ENCODE measurements at places on chromosomes 4 and X.
A peak's percentile ranks its signal among the peaks of the same experiment; 100 is the strongest.

DNA sequence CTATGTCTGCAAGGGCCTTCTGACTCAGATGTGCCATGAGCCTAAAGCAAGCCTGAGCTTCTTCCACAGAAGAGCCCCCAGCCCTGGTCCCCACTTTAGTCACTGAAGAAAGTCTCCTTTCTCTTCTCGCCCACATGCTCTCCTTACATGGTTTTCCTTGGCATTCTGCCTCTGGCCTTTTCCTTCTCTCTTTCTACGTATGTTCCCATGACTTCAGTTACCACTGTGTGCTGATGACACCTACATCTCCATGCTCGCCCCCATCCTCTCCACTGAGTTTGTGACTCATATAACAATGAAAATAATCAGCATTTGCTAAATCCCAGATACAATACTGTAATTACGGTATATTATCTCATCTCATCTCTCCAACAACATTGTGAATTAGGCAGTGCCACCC, 149.3 kb downstream of the AMMECR1 start:
- DNase-seq = no peak

DNA sequence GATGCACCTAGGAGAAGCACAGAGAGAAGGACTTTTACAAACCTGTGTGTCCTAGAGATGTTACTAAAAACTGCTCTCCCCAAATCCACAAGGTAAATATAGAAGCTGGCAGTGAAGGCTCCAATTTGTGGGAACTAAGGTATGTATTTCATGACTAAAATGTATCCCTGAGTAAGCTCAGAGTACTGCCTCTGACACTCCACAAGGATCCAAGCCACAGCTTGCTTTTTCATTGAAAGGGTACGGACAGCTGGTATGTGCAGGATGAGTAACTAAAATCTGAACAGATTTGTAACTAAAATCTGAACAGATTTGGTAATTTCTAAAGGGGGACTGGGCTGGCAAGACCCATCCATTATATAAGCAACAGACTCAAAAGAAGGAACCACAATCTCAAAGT, 187.6 kb downstream of the DCLK2 start:
- no peak for DNase-seq

GRCh38 chr4:499567-499966, 557 bp downstream of the PIGG start:
- no peak for DNase-seq

DNA sequence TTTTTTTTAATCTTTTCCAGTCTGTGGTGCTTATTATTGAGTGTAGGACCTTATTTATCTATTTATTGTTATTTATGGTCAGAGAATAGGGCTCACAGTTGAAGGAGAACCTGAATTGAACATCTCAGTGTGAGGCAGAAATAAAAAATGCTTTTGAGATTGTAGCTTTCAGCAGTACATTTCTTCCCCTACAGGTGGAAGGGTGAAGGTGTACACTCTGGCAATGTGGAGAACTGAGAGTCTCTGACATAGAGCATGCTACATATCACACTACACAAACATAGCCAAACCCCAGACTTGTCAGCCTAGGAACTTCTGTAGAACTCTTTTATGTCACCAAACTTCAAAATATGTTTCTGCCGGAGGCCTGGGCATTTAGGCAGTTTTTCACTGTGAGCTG, 140.2 kb downstream of the STIM2 start:
- no peak for DNase-seq

DNA sequence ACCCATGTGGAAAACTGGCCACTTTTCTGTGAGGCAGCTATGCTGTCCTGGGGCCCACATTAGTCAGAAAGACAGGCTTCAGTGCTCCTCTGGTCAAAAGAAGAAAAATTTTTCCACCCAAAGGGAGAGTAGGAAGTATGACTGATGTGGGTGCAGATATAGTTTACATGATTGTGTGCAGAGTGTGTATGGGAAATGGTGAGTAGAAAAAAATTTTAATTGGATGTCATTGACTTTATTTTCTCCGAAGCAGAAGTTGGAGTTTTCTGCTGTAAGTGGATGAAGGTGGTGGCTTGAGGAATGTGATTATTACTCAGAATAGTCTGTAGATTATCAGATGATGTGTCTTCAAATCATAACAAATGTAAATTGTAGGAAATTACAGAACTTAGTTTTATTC, 241.5 kb upstream of the IGFBP7 start:
- no peak for DNase-seq

- DNase-seq = no peak
Measured at GRCh38 chr4:169952236-169953002, 73.8 kb downstream of the MFAP3L start.

GRCh38 chrX:9271789-9272525, 192.9 kb upstream of the TBL1X start:
- DNase-seq = no peak

GRCh38 chr4:150577796-150578195, 4.2 kb upstream of the MAB21L2 start:
- DNase-seq = no peak

DNA sequence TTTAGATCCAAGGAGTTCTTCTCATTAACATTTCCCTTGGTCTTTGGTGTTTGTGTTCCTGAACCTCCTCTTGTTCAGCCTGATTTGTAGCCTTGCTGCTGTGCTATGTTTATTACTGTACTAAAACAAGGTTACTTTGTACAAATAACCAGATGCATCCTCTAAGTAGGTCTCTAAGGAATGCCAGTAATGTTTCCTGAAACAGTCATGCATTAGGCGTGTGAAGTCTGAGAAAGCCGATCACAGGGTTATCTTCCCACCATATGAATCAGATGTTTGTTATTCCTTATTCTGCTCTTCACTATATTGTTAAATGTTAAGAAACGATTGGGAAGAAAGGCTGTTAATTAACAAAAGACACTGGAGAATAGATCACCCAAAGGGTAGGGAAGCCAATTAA, 66.9 kb downstream of the GALNTL6 start:
- DNase-seq = peak; percentile 1

GRCh38 chrX:97529536-97530200, 646.0 kb downstream of the RPA4 start:
- DNase-seq = no peak

GRCh38 chr4:77121736-77122240, 35.2 kb upstream of the CCNG2 start:
- no peak for DNase-seq

- DNase-seq = no peak
Measured at GRCh38 chrX:151753313-151754046, 18.9 kb downstream of the CNGA2 start.

GRCh38 chr4:112060212-112060611, 85.0 kb upstream of the FAM241A start:
- DNase-seq = no peak

GRCh38 chr4:87622303-87622702, 14.0 kb downstream of the DSPP start:
- DNase-seq = no peak

DNA sequence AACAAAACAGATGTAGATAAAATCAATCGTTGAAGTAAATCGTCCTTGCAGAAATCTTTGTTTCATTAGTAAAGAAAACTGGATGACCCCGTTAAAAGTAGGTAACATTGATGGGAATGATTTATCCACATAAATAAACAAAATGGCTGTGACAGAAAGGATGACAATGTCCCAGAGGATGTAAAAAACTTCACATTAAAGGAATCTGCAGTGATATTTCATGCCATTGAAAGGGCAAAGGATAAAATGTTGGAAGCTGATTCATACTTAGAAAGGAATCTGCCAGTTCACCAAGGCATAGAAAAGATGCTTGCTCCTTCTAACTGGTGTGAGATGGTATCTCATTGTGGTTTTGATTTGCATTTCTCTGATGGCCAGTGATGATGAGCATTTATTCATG, 24.2 kb upstream of the EPGN start:
- DNase-seq = no peak

- no peak for DNase-seq
Measured at GRCh38 chr4:184795214-184795844, 30.4 kb downstream of the ACSL1 start.

GRCh38 chr4:88606832-88607231, 14.6 kb downstream of the HERC3 start:
- DNase-seq = peak; percentile 95

DNA sequence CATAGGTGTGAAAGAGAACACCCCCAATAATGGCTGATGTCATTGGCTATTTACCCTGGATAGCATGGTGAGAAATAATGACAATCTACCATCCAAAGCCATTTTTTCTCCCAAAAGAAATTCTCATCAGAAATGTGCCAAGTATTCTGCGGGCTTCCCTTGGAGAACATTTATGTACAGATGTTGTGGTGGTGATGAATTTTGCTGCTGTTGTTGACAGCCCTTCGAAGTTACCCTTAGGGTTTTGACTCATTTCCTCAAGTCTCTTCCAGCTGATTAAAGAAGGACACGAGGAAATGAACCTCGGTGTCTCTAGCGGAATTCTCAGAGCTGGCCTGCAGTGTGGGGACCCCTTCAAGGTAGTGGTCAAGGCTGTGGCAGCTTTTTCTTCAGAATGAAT, 3.4 kb downstream of the KIT start:
- DNase-seq = peak; percentile 43

DNA sequence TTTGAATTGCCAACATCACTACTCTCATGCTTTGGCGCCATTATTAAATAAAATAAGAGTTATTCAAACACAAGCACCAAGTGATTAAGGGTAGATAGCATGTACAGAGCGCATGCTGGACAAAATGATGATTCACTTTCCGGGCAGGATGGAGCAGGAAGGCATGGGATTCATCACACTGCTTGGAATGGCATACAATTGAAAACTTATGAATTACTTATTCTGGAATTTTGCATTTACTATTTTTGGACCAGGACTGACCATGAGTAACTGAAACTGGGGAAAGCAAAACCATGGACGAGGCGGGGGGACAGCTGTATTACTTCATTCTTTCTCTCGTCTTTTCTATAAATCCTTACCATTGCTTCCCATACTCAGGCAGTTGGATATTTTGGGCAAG, 28.5 kb upstream of the FGF5 start:
- peak; percentile 89 for DNase-seq

GRCh38 chrX:41559235-41560052, 112.3 kb downstream of the NYX start:
- DNase-seq = no peak

DNA sequence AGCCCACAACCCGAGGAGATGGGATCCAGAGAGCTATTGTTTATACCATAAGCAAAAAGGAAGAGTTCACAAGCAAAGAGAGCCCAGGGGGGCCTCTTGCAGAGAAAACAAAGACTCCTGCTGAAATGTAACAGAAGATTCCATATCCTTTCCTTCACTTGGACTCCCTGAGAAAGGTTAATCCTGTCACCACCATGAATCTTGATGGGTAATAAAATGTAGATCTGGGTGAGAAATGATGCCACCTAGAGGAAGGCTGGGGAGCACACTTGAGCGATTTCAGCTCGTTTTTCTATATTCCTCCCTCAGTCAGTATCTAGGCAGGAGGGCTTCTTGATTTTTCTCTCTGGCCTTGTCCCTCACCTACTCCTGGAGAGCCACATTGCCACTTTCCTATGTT, 10.2 kb upstream of the KCNE5 start:
- DNase-seq = no peak

GRCh38 chrX:39739585-39739984, 358.2 kb downstream of the BCOR start:
- DNase-seq = no peak

DNA sequence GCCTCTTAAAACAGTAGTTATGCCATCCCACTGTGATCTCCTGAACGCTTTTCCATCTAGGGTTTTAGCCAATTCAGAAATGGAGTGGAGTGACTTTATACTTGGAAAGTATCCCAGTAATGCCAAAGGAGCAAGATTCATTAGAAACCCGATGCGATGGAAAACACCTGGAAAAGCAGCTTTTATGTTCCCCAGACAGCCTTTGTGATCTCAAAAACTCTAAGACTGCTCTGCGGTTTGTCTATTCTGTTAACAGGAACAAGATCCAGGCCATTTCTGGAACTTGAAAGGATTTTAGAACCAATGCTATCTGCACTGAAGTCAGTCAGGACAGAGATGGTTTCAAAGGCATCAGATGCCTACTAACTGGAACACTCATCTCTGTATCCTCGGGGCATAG, 145.1 kb downstream of the APBB2 start:
- no peak for DNase-seq

DNA sequence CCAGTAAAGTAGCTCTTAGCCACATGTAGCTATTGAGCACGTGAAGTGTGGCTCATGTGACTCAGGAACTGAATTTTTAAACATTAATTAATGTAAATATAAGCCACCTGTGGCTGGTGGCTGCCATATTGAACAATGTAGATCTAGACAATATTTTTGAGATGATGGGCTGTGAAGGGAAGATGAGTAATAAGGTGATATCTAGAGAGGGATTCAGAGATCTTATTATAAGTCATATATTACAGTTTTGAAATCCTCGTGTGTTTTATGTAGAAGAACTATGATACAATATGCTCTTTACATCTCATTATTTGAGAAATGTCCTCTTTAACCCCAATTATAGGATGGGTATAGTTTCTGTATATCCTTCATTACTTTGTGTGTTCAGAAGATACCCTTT, 5.6 kb downstream of the GAR1 start:
- DNase-seq = no peak

DNA sequence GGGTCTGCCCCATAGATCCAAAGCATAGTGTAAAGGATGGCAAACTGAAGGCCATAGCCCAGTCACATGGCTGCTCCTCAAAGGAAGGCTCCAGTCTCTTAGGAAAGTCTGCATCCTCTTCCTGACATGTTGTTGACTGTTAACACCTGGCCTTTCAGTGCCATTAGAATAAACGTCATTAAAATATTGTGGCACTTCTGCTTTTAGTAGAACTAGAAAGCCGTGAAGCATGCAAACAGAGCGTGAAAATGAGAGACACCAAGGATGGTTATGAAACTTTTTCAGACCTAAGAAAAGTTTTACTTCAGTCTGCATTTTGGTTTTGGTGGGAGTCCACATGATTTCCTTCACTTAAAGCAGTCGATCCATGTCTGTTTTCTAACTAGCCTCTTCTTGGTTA, 41.1 kb upstream of the AFF2 start:
- no peak for DNase-seq

DNA sequence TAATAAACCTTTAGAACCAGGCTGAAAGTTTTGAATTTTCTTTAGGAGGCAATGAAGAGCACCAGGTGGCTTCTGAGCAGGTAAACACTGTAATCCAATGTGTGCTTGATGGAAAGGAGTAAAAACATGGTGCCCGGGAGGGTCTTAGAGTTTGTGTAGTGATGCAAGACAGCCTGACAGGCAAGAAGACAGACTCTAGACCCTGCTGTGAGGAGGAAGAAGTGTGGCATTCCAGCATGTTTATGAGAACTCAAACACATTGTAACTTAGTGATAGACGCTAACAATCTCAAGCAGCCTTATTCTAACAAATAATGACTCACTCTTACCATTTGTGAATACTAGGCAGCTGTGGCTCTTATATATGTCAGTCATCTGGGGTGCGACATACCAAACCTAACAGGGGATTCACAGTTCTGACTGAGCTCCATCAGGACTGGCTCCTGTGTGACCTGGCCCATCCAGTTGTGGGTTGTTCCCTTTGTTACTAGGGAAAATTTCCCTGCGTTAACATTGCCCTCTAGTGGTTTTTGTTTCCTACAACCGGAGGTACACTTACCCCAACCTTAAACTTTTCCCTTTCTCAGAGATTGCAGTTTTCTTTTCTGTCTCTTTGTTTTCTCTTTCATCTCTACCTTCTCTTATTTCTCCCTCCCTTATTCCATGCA, 53.8 kb downstream of the VSIG4 start:
- peak; percentile 55 for DNase-seq

Data from epithelial cell of prostate (primary cell).